ENCODE measurements at places on chromosomes 2 and 18.

DNA sequence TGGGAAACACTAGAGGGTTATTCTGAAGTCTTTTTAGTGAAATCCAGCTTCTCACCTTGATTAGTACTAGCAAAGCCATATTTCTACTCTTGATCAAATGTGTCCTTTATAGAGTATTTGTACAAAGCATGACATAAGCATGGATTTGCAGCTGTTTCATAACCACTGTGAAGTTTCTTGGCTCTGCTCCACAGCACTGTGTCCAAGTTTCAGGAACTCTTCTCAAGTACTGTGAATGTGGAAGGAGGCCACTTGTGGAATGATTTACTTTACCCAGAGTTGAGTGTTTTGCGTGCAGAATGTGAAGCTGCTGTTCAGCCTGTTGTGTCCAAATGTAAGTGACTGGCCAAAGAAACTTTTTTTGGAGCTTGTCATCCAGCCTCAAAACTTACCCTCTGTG lies 16.2 kb upstream of the MAPRE2 start:
- H3K4me3 ChIP-seq = no peak overlapping the region
- peaks cover 6% of the 10 kb centered on the region for H3K27me3 ChIP-seq
- H3K36me3 ChIP-seq = no peaks in the 10 kb centered on the region
- DNase-seq = no peak

- no peak overlapping the region for H3K27ac ChIP-seq
- DNase-seq = no peak
- no peaks in the 10 kb centered on the region for H3K4me1 ChIP-seq
- H3K4me3 ChIP-seq = no peak overlapping the region
- H3K36me3 ChIP-seq = no peaks in the 10 kb centered on the region
These were observed 120.1 kb upstream of the PKDCC start for GRCh38 chr2:41927581-41928264.

DNA sequence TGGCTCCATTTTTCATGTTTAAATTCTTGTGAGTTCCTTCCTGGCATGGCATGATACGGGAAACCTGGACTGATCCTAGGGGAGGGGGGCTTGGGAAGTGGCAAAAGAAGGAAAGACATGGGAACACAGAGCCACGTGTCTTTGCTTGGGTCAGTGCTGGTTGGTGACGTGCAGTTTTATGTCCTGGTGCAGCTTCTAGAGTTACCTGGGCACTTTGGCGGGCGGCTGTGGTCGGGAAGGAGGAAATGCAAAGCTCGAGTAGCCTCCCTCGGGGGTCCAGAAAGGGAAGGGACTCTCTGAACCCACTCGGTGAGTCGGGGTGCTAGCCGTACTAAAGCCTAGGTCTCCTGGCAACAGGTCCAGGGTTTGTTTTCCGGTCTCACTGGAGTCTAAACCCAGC lies 94.6 kb downstream of the APOB start:
- H3K36me3 ChIP-seq = no peaks in the 10 kb centered on the region
- H3K27me3 ChIP-seq = peaks cover 2% of the 10 kb centered on the region
- H3K4me3 ChIP-seq = no peak overlapping the region
- no peak overlapping the region for H3K27ac ChIP-seq

DNA sequence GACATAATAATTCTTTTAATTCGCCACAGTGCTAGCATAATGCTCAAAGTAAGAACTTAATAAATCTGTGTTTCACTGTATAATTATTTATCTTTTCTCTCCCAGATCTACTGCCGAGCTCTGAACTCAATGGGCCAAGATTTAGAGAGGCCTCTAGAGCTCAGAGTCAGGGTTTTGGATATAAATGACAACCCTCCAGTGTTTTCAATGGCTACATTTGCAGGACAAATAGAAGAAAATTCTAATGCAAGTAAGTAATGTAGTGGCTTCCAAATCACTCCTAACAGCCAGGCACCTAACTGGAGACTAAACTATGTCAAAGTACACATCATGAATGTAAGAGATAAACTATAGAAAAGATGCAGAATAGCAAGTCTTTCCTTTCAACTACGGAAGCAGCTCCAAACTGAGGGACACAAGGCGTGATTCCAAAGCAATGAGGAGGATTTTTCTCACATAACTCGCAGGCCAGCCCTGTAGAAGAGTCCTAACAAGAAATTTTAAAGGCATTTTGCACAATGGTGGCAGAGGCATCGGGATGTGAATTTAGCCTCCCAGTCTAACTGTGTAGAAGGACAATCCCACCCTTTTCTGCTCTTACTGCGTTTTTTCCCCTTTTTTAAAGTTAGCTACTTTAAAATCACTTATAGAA lies 12.0 kb downstream of the DSG1 start:
- H3K4me1 ChIP-seq = no peaks in the 10 kb centered on the region
- H3K27ac ChIP-seq = no peak overlapping the region
- no peaks in the 10 kb centered on the region for H3K27me3 ChIP-seq
- no peak for DNase-seq
- no peak overlapping the region for H3K4me3 ChIP-seq

GRCh38 chr2:188659656-188660406 lies 314.3 kb upstream of the COL3A1 start:
- no peaks in the 10 kb centered on the region for H3K36me3 ChIP-seq
- no peaks in the 10 kb centered on the region for H3K4me1 ChIP-seq
- no peak overlapping the region for H3K27ac ChIP-seq
- H3K4me3 ChIP-seq = no peak overlapping the region
- DNase-seq = no peak

- no peak overlapping the region for H3K4me3 ChIP-seq
- H3K27ac ChIP-seq = no peak overlapping the region
- no peaks in the 10 kb centered on the region for H3K4me1 ChIP-seq
- no peaks in the 10 kb centered on the region for H3K27me3 ChIP-seq
- no peaks in the 10 kb centered on the region for H3K36me3 ChIP-seq
- no peak for DNase-seq
These were observed 876.3 kb downstream of the BCL11A start for GRCh38 chr2:59677158-59677557.

GRCh38 chr2:61167579-61167978 lies 5.6 kb downstream of the C2orf74 start:
- DNase-seq = no peak
- no peak overlapping the region for H3K27ac ChIP-seq
- H3K4me3 ChIP-seq = no peak overlapping the region
- H3K4me1 ChIP-seq = peaks cover 4% of the 10 kb centered on the region
- peaks cover 27% of the 10 kb centered on the region for H3K36me3 ChIP-seq

DNA sequence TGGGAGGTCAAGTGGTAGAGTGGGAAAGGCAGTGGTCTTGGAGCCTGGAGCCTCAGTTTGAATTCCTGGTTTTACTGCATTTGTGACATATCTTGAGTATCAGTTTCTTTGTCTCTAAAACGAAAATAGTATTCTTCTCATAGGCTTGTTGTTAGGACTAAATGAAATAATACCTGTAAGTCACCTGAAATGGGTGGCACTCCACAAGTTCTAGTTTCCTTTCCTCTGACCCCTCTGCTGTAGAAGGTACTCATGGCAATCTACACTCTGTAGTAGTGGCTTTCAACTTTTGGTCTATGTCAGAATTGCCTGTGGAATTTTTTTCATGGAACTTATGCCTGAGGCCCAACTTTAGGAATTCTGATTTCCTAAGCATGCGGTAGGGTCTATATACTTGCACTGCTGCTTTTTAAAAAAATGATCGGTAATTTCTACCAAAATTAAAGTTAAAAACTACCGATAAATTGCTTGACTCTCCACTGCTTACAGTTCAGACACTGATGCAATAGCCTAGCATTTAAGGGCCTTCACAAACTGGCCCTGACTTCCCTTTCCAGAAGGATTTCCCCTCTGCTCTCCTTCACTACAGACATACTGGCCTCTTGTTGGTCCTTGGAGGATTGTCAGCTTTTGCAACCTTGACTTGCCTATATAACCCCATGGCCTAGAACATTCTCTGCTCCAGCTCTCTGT lies 47.2 kb downstream of the PLEK start:
- no peaks in the 10 kb centered on the region for H3K36me3 ChIP-seq
- H3K27me3 ChIP-seq = peaks cover 28% of the 10 kb centered on the region
- no peak for DNase-seq
- no peak overlapping the region for H3K27ac ChIP-seq
- no peak overlapping the region for H3K4me3 ChIP-seq

GRCh38 chr2:206456078-206456754 lies 12.9 kb downstream of the ADAM23 start:
- no peak overlapping the region for H3K4me3 ChIP-seq
- no peaks in the 10 kb centered on the region for H3K4me1 ChIP-seq
- no peak overlapping the region for H3K27ac ChIP-seq
- H3K36me3 ChIP-seq = no peaks in the 10 kb centered on the region
- H3K27me3 ChIP-seq = peaks cover 22% of the 10 kb centered on the region
- DNase-seq = no peak
